Amniotic epithelial cell (primary cell): ENCODE measurements at places on chromosomes 3 and 15.

DNA sequence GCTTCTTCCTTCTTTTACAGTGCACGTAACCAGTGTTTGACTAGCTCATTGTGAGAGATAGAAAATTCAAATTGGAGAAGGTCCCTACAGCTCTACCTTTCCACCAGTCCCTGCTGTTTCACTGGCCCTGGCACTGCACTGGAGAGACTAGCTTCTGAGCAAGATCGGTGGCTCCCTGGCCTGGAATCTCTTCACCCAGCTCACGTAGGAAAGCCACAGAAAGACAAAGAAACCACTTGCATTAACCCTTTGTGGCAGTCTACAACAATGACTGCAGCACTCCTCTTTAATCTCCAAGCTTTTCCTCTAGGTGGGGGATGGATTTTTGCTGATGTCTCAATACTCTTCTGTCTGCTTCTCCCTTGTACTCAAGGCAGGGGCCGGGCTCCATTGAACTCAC is 155.9 kb downstream of the PEX5L start:
- no peak for DNase-seq

- no peak for DNase-seq
Observed at GRCh38 chr3:40337136-40338108, 27.9 kb downstream of the EIF1B start.

GRCh38 chr3:57206423-57206822 is 6.6 kb upstream of the HESX1 start:
- no peak for DNase-seq

DNA sequence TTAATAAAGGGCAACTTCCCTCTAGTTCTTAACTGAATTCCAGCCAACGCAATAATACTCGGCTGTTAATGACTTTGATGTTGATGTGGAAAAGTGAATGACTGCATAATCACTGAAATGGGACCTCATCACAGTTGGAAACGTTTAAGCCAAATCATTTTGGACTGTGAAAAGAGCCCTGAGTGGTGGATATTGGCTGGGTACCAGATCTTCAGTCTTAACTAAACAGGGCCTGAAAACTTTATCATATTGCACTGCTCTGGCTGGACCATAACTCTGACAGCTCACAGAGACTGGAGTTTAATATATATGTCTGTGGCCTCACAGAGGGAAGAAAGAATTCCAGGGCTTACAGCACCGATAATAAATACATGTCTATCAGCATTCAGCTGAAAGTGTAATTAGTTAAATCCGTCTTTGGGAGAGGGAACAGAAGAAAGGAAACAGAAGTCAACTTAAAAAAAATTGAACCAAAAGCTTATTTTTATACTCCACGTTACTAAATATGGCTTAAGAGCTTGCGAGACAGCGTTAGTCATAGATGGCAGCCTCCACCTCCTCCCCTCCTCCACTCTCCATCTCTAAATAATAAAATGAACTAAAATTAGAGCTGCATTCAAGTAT is 222.3 kb upstream of the CDIN1 start:
- peak; percentile 94 for DNase-seq

DNA sequence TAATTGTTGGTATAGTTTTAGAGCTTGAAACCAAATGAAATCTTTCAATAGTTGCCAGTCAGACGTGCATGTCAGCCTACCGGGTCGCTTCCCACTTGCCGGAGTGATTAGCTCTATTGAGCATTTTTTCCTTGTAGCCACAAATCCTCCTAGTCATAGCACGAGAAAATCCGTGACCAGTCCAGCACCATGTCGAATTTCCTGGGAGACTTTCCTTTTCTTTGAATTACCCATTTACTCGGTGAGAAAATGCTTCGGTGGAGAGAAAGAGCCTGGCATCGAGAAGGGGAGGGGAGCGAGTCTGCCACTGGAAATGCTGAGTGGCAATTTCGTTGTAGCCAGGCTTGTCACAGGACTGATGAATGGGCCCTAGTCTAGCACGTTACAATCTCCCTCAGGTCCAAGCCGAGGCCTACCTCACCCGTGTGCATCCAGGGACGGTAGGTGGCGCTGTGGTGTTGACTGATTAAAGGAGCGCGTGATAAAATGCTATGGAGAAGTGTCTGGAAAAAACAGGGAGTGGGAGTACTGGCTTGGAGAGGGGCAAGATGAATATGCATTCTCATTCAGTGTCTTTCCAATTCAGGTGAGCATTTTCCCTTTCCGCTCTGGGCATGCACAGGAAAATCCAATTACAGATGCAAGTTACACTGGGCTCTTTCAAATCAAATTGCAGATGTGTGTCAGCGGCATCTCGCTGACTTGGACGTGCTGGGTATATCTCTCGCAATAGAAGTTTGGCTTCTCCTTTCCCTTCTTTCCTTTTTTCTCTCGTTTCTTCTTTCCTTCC is 238.8 kb downstream of the EDEM1 start:
- DNase-seq = peak; percentile 45
